ENCODE measurements at places on chromosomes 3 and 15. TPM values are rescaled to one million over a fixed set of nuclear protein-coding genes. Genes with fewer than 3 reads are reported as not detected.

GRCh38 chr3:113274425-113275257 lies 63.3 kb downstream of the BOC start:
- H3K27me3 ChIP-seq: no peaks in the 10 kb centered on the region
- no peak overlapping the region for H3K4me3 ChIP-seq
- H3K27ac ChIP-seq: no peak overlapping the region
- H3K4me1 ChIP-seq: peaks cover 14% of the 10 kb centered on the region

DNA sequence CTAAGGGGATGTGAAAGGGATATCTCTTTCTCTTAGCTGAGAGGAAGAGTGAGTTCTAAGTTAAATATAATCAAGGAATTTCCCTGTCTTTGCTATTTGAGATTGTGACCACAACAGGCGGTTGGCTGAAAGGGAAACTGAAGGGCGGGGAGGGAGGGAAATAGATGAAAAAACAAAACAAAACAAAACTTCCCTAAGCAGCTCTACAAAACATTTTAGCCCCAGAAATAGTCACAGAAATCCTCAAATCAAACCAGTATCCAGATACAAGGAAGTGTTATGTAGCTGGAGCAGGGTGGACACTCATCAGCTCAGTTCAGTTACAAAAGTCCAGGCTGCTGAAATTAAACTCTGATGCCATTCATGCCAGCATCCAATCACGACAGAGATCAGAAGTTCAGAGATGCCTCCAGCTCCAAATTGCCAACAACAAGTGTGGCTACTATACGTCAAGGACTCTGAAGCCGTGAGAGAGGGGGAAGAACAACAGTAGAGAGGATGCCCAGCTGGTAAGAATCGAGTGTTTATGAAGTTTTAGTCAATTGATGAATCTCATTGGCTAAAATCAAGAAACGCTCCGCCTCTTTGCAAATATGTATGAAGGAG lies 319 bp upstream of the TP63 start:
- peaks cover 13% of the 10 kb centered on the region for H3K4me1 ChIP-seq
- no peaks in the 10 kb centered on the region for H3K36me3 ChIP-seq
- H3K4me3 ChIP-seq: peak overlapping the region; percentile 69
- peak overlapping the region; percentile 69 for H3K27ac ChIP-seq
- no peaks in the 10 kb centered on the region for H3K27me3 ChIP-seq

DNA sequence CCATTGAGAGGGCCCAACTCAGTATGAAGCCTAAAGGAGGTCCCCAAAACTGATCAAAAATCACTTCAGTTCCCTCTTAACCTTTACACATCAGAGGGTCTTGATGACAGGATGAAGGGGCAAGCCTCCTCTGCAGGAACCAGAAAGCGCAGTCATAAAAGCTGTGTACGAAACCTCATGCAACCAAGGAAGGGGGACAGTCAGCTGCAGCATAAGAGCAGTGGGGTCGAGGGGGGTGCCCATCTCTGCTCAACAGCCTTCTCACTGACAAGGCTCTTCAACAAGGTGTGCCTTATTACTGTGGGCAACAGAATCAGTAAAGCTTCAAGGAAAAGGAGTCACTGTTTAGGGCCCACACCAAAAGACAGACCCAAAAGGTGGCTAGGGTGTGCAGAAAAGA lies 3.9 kb downstream of the POC1A start:
- H3K4me1 ChIP-seq: peaks cover 15% of the 10 kb centered on the region
- H3K4me3 ChIP-seq: no peak overlapping the region
- no peaks in the 10 kb centered on the region for H3K27me3 ChIP-seq
- no peak for DNase-seq
- no peak overlapping the region for H3K27ac ChIP-seq

DNA sequence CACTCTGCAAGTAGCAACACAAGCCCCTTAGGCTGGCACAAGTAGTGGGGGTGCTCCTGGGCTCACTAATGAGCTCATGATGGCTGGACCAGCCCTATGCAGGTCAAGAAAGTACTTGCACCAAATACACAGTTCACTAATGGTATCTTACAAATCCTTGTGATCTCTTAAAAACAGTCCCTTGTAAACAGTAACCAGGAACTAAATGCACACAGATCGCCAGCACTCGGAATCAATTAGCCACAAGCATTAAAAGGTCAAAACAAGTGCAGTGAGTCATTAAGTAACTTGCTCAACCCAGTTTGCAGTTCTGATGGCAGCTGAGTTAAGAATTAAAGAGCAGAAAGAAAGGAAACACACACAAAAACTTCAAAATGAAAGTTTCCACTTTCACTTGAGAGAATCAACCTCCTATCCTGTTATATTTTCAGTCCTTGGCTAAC lies 43.2 kb downstream of the ARHGEF3 start:
- H3K36me3 ChIP-seq: no peaks in the 10 kb centered on the region
- DNase-seq: peak; percentile 94
- H3K27ac ChIP-seq: peak overlapping the region; percentile 8
- H3K4me1 ChIP-seq: peaks cover 24% of the 10 kb centered on the region
- H3K27me3 ChIP-seq: no peaks in the 10 kb centered on the region
- H3K4me3 ChIP-seq: no peak overlapping the region

The SLC6A20 gene
- total RNA-seq: not detected
